Choroid plexus epithelial cell (primary cell): ENCODE measurements at places on chromosomes 12 and 14.

DNA sequence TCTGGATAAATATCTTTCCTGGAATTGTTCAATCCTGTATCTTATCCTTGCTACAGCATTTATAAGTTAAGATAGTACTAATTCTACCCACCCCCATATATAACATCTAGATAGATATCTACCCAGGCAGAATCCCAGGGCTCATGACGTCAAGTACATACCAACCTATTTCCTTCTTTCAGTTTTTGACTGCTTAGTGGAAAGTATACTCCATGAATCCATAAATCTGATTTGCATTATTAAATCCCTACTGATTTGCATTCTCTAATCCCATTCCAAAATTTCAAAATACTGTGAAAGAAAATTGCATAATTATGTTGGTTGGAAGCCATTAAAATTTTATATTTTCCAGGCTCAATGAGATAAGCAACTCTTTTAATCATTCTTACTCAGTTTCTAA is 111.7 kb downstream of the KITLG start:
- no peak for DNase-seq

GRCh38 chr12:105912882-105913678 is 225.7 kb downstream of the NUAK1 start:
- no peak for DNase-seq

DNA sequence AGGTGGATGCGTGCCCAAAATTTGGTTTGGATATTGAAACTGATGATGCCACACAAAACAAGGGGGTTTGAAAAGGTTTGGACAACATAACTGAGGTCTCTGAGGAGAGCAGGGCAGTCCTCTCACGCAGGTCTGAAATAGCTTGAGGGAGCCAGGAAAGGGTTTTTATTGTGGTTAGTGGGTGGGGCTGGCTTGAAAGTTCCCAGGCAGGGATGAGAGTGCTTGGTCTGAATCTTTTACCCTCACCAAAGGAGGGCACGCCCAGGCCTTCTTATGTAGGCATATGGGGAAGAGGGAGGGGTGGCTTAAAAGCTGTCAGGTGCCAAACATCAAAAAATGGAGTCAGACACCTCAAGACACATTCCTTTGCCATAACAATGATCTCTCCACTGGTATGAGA is 493.1 kb upstream of the CCDC196 start:
- DNase-seq: no peak

DNA sequence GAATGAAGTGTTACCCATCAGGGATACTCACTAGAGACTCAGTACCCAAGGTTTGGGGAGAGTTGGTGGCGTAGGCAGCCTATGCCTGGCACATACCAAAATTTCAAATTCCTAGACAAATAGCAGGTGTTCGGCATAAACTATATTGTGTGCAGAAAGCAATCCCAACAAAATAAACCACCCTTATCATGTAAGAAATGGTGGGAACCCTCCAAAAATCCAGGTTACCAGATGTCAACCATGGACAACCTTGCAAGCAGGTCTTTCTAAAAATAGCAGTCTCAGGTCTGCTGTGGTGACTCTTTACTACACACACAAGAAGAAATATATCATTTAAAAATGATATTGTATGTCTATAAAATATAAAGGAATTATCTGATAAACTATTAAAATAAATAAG is 17.7 kb upstream of the PTGER2 start:
- no peak for DNase-seq

DNA sequence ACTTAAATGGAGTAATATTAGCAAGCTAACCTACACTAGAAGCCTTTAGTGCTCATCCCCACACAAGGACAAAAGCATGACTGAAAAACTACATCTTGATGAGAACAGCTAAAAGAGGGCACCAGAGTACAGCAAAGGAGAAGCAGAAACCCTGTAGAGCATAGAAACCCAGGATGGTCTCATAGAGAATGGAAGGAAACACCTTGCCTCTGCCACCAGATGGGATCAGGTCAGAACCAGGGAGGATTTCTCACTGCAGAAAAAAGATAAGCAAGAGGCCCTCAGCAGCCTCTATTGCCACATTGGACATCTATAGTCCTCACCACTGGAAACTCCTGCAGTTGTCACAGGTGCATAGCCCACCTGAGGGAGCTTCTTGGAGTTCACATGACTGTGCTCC is 13.6 kb upstream of the ZNF705A start:
- DNase-seq: no peak

GRCh38 chr14:105046891-105047282 is 18.3 kb downstream of the GPR132 start:
- DNase-seq: no peak

GRCh38 chr12:116148844-116149243 is 128.6 kb downstream of the MED13L start:
- no peak for DNase-seq

- peak; percentile 3 for DNase-seq
Observed at GRCh38 chr12:40829738-40830144, 137.5 kb downstream of the CNTN1 start.

GRCh38 chr12:1613860-1614259 is 15.2 kb upstream of the WNT5B start:
- DNase-seq: no peak
